Activated naive CD8-positive, alpha-beta T cell treated with anti-CD3 and anti-CD28 coated beads for 36 hours (primary cell): ENCODE measurements at places on chromosomes 2 and 18. TPM values are rescaled to one million over a fixed set of nuclear protein-coding genes. Genes with fewer than 3 reads are reported as not detected.

ANKZF1 gene
- total RNA-seq: 102 TPM

SAG gene
- total RNA-seq: not detected

TSGA10 gene
- total RNA-seq: 5.6 TPM

NEUROD1 gene
- total RNA-seq: 0.08 TPM

ANTXR1 gene
- total RNA-seq: 0.91 TPM

PUS10 gene
- total RNA-seq: 9.7 TPM

IL37 gene
- total RNA-seq: not detected

CENPO gene
- total RNA-seq: 48.0 TPM

TAF4B gene
- total RNA-seq: 20.2 TPM

PXDN gene
- total RNA-seq: 2.1 TPM

METAP1D gene
- total RNA-seq: 6.0 TPM

SANBR gene
- 1.7 TPM for total RNA-seq

RRM2 gene
- 424 TPM for total RNA-seq

CHRNG gene
- not detected for total RNA-seq

SLC14A1 gene
- total RNA-seq: 1.4 TPM

NFATC1 gene
- total RNA-seq: 98.5 TPM

PROKR1 gene
- total RNA-seq: 0.52 TPM

SPHKAP gene
- not detected for total RNA-seq

HOXD10 gene
- total RNA-seq: not detected

CAPN14 gene
- total RNA-seq: 0.49 TPM

RTTN gene
- 22.5 TPM for total RNA-seq

C1GALT1C1L gene
- total RNA-seq: 0.18 TPM

NDC80 gene
- 89.7 TPM for total RNA-seq

SERPINB3 gene
- total RNA-seq: not detected

KLF11 gene
- total RNA-seq: 3.7 TPM

KCNS3 gene
- total RNA-seq: not detected

MC5R gene
- not detected for total RNA-seq

CEBPZOS gene
- total RNA-seq: 37.3 TPM
